Lower leg skin (tissue), 4 donors: ENCODE measurements at places on chromosomes 16 and 17. TPM values are rescaled to one million over a fixed set of nuclear protein-coding genes. Genes with fewer than 3 reads are reported as not detected.
A peak's percentile ranks its signal among the peaks of the same experiment; 100 is the strongest.

- DNase-seq: no peak
These were observed 24.2 kb downstream of the GPRC5B start for GRCh38 chr16:19860166-19861041.

DNA sequence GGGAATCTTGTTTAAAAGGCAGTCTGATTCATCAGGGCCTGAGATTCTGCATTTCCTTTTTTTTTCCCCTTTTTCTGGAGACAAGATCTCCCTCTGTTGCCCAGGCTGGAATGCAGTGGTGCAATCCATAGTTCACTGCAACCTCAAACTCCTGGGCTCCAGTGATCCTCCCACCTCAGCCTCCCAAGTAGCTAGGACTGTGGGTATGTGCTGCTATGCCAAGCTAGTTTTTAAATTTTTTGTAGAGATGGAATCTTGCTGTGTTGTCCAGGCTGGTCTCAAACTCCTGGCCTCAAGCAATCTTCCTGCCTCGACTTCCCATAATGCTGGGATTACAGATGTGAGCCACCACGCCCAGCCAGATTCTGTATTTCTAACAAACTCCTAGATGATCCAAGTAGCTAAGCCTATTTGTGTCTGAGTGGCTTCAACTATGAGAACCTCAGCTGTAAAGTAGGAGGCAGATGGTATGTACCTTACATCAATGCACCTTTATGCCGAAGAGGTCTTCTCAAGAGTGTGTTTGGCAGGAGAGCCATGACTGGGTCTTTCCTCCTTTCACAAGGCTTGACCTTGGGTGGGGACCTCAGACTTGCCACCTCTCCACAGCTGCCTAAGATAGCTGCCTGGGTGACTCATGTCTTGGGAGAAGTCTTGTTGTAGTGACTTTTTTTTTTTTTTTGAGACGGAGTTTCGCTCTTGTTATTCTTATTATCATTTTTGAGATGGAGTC lies 10.9 kb downstream of the LDAF1 start:
- DNase-seq: no peak

GRCh38 chr16:67326472-67327309 lies at the start of the genes KCTD19 and LRRC36:
KCTD19 (minus strand) TSS chr16:67326741; CDS start chr16:67326707, 34 bp downstream.
LRRC36 (plus strand) TSS chr16:67326815; CDS start chr16:67326863, 48 bp downstream.
- peak; percentile 92 for DNase-seq

DNA sequence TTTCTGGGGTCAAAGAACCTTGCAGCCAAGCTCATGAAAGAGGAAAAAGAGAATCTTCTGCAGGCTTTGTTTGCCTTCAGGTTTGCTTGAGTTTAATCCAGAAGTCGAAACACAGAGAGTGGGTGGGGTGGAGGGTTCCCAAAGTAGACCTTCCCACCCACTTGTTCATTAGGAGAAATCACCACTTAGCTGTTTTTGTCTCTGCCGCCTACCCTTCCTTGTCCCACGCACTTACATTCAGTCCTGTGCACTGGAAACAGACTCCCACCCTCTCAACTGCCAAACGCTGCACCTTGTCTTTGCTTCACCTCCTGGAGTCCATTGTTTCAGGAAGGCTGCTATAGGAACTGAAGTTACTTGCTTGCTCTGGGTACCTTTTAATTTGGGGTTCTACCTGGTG lies 38.6 kb upstream of the RBFOX1 start:
- DNase-seq: no peak

DNA sequence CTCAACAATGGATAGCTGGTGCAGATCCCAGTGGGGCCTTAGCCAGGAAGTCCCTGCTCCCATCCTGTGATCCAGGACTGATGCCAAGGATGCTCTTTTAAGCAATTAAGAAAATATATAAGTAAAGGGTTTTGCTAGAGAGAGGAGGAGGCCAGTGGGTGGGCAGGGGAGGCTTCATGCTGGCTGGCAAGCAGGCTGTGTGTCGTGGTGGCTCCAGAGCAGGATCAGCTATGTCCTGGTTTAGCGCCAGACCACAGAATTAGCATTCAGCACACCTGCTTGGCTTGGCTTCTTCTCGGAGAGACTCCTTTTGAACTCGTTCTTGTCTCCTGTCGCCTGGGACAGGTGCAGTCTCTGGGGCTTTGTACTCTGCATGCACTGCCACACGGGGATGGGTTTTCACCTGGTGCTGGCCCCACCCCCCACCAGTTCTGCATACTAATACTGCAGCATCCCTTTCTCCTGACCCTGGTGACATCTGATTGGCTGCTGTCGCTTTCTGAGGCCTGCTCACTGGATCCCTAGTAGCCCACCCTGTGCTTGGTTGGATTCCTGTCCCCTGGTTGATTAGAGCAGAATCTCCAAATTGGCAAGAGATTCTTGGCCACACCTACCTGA lies 66.1 kb downstream of the PLD6 start:
- DNase-seq: no peak

- DNase-seq: no peak
These were observed 29.5 kb upstream of the CRISPLD2 start for GRCh38 chr16:84790301-84790700.

- no peak for DNase-seq
These were observed 256.1 kb downstream of the BCAS3 start for GRCh38 chr17:60933739-60934138.

Gene RNF222
- total RNA-seq: 13.4 TPM

Gene ACSM3
- total RNA-seq: 4.8 TPM

GRCh38 chr16:51710186-51710585 lies 559.1 kb upstream of the SALL1 start:
- DNase-seq: no peak

Gene CA5A
- total RNA-seq: not detected

Gene ARHGAP23
- total RNA-seq: 127 TPM

DNA sequence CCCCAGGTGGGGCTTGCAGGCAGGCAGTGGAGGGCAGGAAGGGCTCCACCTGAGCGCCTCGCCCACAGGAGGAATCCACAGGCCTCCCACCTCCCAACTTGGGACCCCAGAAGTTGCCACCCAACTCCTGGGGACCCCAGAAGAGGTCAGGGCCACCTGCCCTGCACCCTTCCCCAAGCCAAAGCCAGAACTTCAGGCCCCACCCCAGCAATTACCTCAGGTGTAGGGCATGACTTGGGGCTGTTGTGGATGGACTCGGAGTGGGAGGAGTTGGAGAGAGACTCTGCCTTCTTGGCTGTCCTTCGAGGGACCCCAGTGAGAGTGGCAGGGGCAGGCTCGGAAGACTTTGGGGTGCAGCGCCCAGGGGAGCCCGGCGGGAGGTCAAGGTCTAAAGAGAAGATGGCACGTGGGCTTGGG lies 10.5 kb downstream of the TSPOAP1 start:
- no peak for DNase-seq

Gene KLHL10
- not detected for total RNA-seq
